Ovary (tissue), 10 donors: ENCODE measurements at places on chromosomes 6 and 20.

DNA sequence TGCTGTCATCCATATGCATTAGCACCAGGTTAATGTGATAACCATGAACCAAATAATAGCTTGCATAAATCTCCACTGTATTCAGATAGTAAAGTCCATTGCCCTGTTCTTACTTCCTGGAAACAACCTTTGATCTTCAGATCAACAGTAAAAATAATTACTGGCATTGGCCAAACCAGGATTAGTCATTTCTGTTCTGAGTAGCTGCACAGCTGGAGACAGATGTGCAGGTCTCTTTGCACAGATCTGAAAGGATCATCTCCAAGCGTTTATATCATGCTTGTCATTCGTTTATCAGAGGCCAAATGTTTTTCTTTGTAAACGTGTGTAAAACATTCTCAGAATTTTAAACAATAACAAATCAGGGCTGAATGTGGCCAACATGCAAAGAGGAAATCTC is 134.4 kb upstream of the HMGCLL1 start:
- DNase-seq: no peak

- no peak for DNase-seq
Measured at GRCh38 chr6:152503546-152503945, 133.6 kb downstream of the SYNE1 start.

DNA sequence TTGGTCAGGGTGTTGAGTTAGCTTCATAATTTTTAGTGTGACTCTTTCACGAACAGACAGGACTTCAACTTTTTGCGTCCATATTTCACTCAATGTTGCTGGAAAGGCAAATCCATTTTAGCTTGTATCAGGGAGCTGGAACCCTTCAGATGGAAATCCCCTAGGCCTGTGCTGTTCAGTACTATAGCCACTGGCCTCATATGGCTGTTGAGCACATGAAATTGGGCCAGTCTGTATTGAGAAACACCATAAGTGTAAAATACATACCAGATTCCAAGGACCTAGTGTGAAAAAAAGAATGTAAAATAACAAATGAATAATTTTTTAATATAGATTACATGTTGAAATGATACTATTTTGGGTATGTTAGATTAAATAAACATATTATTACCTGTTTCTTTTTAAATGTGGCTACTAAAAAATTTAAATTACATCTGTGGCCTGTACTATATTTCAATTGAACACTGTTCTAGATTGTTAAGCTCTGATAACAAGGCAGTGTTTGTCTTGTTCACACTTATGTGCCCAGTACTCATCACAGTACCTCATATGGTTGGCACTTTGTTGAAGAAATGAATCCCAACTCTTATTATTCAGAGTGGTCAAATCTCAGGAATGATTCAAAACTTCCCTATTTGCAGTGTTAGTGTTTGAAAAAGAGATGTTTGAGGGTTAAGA is 34.3 kb downstream of the CTNNBL1 start:
- no peak for DNase-seq

DNA sequence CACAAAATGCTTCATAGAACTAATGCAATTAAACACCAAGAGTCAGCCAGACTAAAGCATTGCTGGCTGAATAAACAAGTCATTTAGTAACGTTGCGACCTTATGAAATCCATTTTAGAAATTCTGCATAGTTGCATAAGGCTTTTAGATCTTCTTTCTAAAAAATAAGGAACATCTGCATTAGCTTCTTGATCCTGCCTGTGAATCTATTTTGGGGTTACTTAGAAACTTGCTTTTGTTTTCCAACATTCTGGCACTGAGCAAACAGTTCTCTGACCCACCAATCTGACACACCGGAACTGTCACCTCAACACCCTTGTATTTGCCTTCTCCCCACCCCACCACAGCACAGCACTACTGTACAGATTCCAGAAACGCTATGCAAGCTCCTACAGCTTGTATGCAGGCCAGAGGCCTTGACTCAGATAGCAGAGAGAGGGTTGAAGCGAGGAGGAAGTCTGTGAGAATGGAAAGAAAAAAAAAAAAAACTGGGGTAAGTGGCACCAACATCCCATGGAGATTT is 55.0 kb downstream of the KIF13A start:
- DNase-seq: no peak

GRCh38 chr6:151390851-151391470 is 398 bp downstream of the ZBTB2 start:
- peak; percentile 89 for DNase-seq

GRCh38 chr20:8388707-8389106 is 256.6 kb downstream of the PLCB1 start:
- DNase-seq: no peak
